Suppressor macrophage treated with lipopolysaccharide for 4 hours (primary cell): ENCODE measurements at places on chromosomes 12 and 14.

GRCh38 chr14:85934886-85935254 lies 404.9 kb downstream of the FLRT2 start:
- peak; percentile 45 for DNase-seq

DNA sequence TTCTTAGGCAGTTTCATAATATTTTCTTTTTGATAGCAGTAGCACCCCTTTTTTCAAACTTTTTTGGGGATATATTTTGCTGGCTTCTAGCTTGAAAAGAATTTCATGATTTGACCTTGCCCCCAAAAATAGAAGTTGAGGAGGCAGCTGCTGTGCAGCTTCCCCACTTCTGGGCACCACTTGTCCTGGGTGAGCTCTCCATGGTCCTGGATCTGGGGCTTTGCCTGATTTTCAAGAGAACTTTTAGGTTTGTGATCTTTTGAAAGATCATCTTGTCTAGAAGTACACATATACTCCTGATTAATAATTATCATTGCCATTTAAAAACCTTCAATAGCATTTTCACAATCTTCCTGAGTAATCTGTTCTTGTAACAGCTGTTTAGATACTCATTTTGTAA lies 271.6 kb downstream of the NPAS3 start:
- no peak for DNase-seq

DNA sequence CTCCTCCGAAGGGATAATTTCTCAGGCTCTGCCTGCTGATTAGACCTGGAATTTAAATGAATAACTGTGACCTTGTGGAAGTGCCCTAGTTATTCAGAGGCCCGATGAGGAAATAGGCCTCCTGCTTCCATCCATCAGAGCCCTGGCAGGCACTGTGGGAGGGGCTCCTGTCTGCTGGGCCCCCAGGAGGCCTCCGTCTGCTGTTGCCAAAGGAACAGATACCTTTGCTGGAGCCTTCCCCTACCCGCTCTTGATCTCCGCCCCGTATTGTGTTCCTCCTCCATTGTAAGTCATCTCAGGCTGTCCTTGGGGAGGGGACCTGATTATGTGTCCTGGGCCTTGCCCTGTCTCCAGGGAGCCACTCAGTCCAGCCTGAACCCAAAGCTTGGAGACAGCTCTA lies 112.3 kb downstream of the NRXN3 start:
- no peak for DNase-seq

DNA sequence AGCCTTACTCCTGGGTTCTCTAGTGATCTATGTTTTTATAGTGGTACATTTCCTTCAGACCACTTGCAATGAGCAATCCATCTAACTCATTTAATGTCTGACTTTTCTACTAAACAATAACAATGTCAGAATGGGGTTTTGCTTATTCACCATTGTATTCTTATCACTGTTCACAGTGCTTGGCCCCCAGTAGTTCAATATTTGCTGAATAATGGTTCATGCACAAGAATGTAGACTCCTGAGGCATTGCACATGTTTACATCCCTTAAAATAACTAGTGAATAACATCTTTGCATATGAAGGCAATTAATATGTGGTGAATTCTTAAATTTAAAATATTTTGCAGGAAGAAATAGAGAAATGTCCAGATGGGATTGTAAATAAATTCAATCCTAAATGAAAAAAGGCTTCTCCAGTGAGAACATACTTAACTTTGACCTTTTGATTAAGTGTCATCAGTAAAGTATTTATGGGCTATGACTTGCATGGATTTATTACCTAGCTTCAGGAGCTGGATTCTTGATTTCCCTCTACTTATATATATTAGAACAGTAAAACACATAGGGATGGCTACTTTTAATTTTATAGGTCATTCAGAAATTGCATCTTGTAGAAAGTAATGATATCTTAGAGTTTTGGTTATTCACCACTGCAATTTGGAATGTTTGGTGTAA lies 3.4 kb downstream of the CCER1 start:
- no peak for DNase-seq

DNA sequence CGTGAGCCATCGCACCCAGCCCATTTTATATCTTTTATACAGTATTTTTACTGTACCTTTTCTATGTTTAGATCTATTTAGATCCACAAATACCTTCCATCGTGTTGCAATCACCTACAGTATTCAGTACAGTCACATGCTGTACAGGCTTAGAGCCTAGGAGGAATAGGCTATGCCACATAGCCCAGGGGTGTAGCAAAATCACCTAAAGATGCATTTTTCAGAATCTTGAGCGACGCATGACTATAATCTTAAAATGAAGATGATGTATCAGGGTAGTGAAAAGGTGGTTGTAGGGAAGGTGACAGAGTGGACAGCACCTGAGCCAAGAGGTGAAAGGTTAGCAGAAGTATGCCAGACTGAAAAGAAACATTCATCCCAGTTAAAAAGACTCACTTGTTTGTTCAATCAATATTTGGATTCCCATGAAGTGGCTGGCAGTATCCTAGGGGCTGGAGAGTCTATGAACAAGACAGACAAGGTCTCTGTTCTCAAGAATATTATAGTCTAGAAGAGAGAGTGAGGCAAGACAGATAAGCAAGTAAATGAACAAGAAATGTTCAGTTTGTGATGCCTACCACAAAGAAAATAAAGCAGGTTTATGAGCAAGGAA lies 3.6 kb downstream of the SPRING1 start:
- DNase-seq, result no peak

DNA sequence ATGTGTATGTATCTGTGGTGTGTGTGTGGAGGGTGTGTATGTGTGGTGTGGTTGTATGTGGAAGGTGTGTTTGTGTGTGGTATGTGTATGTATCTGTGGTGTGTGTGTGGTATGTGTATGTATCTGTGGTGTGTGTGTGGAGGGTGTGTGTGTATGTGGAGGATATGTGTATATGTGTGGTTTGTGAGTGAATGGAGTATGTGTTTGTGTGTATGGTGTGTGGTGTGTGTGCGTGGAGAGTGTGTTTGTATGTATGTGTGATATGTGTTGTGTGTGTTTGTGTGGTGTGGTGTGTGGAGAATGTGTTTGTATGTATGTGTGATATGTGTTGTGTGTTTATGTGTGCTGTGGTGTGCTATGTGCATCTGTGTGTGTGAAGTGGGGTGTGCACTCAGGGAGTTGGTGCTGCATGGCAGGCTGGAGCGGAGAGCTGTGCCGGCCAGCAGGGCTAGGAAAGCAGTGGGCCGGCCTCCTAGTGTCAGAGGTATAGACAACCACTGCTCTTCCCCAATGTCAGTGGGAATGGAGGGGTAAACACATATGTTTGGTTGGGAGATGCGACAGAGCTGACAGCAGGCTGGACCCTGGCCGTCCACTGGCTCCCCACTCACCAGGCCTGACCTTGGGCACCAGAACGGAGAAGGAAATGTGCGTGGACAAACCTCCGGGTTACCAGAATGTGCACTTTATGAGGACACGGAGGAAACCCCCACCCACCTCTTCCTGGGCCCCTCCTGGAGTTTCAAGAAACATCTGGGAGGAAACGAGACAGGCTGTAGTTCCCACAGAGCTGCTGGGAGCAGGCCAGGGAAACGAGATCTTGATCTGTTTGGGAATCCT lies 60.7 kb downstream of the CLMN start:
- peak; percentile 77 for DNase-seq

DNA sequence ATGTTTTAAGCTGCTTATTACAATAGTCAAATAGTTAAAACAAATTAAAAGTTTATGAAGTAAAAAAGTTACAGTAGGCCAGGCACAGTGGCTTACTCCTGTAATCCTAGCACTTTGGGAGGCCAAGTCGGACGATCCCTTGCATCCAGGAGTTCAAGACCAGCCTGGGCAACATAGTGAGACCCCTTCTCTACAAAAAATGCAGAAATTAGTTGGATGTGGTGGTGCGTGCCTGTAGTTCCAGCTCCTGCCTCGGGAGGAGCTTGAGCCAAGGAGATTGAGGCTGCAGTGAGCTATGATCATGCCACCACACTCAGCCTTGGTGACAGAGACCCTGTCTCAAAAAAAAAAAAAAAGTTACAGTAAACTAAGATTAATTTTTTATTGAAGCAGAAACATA lies 142.6 kb downstream of the MIPOL1 start:
- DNase-seq, result no peak

GRCh38 chr12:101459642-101460346 lies 15.3 kb upstream of the SPIC start:
- DNase-seq, result peak; percentile 56

DNA sequence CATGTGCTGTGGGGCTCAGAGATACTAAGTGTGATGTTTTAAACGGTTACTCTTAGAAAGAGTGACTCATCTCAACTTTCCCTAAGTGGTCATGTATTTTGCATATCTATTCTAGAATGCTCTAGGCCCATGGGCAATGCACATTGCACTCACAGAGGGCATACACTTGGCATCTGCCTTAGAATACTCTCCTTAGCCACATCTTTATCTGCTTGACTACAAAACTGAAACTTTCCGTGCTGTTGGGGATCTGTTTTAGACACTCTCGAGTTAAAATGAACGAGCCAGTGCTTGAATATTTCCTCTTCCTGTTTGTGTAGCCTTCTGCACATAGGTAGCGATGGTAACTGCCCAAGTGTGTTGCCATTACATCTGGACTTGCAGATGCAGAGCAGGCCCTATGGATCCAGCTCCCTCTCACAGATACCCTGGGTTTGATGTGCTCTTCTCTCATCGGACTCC lies 180.5 kb downstream of the CAND1 start:
- peak; percentile 32 for DNase-seq

DNA sequence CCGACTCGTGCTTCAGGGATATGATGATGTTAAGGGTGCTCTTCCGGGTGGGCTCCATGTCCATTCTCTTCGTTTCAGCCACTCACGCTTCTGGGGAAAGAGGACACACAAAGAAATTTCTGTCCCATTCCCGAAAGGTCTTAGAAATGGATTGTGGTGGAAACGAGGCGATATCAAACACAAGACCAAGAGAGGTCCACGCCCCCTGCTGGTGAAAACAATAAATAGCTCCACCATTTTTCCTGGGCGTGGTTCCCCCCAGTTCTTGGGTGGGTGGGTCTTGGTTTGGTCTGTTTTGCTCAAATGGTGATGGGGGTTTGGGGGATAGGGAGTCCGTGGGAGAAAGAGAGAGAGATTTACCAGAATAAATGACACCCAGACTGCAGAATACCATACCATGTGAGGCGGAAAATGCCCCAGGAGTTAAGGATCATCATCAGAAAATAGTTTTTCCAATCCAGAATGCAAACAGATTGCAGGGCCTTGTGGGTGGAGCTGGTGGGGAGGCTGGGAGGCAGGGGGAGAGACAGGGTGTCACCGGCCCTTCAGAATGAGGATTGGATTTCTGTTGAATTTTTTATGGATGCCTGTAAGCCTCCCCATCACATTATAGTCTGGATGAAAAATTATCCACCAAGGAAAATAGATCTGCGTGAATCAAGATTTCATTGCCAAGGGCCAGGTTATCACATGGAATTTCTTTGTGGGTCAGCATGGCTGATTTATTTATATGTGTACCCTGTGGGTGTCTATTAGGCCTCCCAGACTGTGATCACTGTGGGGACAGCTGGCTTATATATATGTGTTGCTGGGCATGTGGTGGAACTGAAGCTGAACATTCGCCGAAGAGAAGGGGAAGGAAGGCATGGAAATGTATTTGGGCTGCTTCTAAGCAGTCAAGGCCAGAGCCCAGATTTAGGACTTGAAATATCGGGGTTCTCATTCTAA lies 55.8 kb downstream of the SRRM4 start:
- DNase-seq, result peak; percentile 35

- no peak for DNase-seq
Measured at GRCh38 chr12:66629138-66629870, 49.6 kb downstream of the GRIP1 start.

- DNase-seq, result no peak
Measured at GRCh38 chr12:107336695-107337094, 243.3 kb upstream of the CRY1 start.

GRCh38 chr14:99664937-99665273 lies 19.2 kb upstream of the CYP46A1 start:
- no peak for DNase-seq

- peak; percentile 62 for DNase-seq
Measured at GRCh38 chr14:75570797-75571196, 7.6 kb upstream of the FLVCR2 start.

DNA sequence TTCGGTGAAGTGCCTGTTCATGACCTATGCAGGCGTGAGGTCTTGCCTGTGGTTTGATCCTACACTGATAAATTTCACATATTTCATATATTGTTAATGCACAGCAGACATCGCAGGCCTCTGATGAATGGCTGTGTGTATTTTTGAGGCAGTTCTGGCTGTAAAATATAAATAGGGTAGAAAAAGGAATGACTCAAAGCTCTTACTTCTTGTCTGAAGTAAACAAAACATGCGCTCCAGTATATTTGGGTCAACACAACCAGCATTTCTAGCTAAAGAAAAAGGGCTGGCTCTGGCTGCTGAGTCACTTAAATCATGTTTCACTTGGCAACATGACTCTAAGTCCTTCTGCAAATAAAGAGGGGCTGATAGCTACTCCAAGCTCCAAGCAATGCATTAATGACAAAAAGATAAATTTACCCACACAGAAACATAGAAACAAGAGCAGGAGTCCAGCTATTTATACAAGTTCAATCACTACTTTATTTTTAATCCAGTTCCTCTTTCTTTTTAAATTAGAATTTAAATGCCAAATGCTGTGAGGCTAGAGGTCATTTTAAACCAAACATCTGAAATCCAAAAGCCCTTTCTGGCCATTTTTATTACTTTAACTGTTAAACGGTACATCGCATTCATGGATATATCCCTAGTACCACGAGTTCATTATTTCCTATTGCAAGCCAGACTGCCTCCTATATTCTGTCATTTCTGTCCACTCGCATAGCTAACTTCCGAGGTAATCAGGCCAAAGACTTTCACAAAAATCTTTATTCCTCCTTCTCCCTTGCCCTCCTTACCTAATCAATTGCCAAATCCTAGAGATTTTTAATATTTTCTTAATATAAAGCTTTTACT lies 54.3 kb upstream of the TMCC3 start:
- peak; percentile 35 for DNase-seq

- no peak for DNase-seq
Measured at GRCh38 chr12:27521066-27521465, 2.9 kb upstream of the PPFIBP1 start.

DNA sequence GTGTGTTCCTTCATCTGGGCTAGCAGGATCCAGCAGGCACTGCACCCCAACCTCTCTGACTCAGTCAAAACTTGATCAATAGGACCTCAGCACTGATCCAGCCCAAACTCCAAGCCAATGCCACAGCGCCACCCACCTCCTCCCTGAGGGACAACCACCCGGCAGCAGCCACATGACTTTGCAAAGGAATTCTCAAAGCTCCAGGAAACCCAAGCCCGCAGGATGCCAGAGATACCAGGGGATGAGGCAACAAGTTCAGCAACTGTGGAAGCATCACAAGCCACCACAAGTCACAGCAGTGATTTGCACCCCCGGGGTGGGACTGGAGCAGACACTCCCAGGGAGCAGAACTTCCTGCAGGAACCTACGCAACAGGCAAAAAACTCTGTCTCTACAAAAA lies 37.3 kb downstream of the ACTN1 start:
- no peak for DNase-seq

GRCh38 chr12:93813972-93814821 lies 137.0 kb downstream of the CRADD start:
- peak; percentile 34 for DNase-seq

GRCh38 chr12:104094284-104094683 lies 30.0 kb downstream of the HCFC2 start:
- DNase-seq, result no peak

- DNase-seq, result peak; percentile 25
Measured at GRCh38 chr12:95922231-95922630, 20.2 kb downstream of the CCDC38 start.
